ENCODE measurements at places on chromosomes 6 and 20.

GRCh38 chr20:14208956-14209355 is 128.5 kb downstream of the FLRT3 start:
- no peak for DNase-seq

- DNase-seq, result no peak
Measured at GRCh38 chr20:17485017-17485416, 46.2 kb downstream of the BFSP1 start.

- DNase-seq, result peak; percentile 53
Measured at GRCh38 chr6:149233056-149233715, 84.3 kb upstream of the TAB2 start.

- no peak for DNase-seq
Measured at GRCh38 chr6:144811140-144811539, 526.0 kb downstream of the UTRN start.

DNA sequence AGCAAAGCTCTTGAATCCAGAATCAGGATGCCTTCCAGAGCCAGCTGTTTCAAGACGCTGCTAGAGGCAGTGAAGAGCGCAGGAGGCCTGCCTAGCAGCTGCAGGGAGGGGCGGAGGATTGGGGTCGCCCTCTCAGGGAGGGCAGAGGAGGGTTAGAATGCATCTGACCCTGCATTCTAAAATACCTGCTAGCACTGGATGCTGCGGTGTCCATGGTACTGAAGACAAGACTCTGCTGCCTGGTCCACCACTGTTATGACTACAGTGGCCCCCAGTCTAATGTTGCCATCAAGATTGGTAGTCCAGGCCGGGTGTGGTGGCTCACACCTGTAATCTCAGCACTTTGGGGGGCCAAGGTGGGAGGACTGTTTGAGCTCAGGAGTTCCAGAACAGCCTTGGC is 193.7 kb upstream of the PROKR2 start:
- no peak for DNase-seq

GRCh38 chr6:70281923-70282311 is 21.0 kb downstream of the COL9A1 start:
- DNase-seq, result no peak

DNA sequence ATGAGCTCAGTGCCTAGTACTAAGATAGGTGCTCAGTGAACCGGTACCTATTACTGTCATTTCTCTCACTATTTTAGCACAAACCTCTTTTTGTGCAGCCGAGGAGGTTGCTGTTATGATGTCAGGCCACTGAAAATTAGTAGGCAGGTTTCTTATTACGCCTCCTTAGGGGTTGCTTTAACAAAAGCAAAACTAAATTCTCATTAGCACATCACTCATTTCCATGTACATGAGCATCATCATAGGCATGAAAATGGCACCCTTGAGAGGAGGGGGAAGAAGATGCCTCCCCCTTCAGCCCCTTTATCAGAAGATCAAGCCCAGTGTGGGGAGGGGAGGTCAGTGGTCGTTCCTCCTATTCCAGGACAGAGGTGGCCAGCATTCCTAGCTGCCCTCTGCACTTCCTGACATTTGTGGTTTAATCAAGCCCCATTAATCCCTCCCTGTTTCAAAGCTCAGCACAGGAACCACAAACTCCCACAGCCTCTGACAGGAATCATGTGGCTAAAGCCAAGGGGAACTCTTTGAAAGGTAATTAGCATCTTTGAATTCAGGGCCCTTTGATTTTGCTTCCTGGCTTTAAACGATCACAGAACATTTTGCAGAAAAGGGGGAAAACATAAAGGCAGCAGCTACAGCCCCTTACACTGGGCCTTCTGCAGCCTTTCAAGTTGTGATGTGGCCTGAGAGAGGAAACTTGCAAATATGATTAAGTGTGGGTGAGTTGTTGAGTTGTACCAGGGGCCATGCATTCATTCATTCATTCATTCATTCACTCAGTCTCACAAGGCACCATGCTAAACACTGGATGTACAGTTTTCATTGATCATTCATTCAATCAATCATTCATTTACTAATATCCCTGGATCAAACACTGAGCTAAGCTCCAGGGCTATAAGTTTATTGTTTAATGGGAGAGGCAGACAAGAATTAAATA is 31.9 kb upstream of the PSMF1 start:
- no peak for DNase-seq

DNA sequence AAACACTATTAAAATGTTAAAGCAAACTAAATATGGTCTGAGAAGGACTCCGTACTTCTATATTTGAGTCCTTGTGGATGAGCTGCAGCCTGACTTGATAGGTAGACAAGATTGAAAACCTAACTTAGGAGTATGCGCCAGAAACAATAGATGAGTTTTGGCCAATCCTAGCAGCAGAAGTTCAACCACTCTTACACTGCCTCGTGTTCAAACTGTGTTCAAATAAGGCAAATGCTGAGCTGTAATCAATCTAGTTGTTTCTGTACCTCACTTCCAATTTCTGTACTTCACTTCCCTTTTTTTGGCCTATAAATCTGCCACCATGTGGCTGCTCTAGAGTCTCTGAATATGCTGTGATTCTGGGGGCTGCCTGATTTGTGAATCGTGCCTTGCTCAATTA is 13.2 kb upstream of the SERINC1 start:
- DNase-seq, result no peak

GRCh38 chr20:52754366-52754765 is 217.8 kb upstream of the TSHZ2 start:
- no peak for DNase-seq

GRCh38 chr20:36313476-36313875 is 7.3 kb downstream of the DLGAP4 start:
- DNase-seq, result no peak

DNA sequence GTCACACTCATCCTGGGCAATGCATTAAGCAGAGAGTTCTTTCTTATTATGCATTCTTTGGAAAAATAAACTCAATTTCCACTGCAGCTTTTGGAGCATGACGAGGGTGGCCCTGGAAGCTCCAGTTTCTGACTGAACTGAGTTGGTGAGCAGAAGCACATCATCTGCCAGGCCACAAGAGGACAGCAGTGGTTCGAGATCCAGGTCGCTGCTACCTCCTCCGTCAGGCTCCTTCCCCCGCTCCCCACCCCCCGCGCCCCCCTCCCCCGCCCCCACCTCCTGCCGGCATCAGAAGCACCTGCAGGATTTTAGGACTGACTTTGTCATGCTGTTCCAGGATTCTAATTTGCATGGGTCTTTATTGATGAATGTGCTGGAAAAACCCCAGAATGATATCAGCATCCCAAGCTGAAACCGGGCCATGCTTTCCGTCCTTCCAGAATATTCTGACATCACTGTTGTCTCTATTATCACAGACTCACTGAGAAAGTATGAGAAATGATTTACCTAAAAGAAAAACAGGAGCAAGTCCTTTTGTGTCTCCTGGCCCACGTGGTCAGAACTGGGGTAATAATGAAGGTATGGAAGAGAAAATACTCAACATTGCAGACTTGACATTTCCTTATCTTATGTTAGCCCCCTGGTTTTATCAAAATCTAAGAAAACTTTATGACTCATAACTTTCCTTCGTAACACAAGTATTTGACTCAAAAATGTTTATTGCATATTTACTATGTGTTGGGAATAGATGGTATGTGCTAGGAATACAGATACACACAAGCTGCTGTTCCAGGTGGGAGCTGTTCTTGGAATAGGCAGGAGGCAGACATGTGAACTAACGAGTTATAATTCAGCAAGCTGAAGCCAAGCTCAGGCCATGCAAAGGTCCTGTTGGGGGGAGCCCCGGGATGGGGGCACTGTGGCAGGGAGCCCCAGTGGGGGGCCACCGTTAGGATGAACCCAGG is 220.2 kb upstream of the EXOC2 start:
- DNase-seq, result no peak

GRCh38 chr6:115896538-115897129 is 164.1 kb downstream of the FRK start:
- DNase-seq, result peak; percentile 56

GRCh38 chr6:152112491-152113261 is 305.2 kb downstream of the ESR1 start:
- no peak for DNase-seq

GRCh38 chr20:34318609-34319443 is 15.7 kb upstream of the AHCY start:
- DNase-seq, result no peak

GRCh38 chr20:49627329-49627761 is 59.4 kb upstream of the PTGIS start:
- DNase-seq, result no peak

- DNase-seq, result no peak
Measured at GRCh38 chr6:109105681-109106080, 10.4 kb downstream of the CEP57L1 start.

DNA sequence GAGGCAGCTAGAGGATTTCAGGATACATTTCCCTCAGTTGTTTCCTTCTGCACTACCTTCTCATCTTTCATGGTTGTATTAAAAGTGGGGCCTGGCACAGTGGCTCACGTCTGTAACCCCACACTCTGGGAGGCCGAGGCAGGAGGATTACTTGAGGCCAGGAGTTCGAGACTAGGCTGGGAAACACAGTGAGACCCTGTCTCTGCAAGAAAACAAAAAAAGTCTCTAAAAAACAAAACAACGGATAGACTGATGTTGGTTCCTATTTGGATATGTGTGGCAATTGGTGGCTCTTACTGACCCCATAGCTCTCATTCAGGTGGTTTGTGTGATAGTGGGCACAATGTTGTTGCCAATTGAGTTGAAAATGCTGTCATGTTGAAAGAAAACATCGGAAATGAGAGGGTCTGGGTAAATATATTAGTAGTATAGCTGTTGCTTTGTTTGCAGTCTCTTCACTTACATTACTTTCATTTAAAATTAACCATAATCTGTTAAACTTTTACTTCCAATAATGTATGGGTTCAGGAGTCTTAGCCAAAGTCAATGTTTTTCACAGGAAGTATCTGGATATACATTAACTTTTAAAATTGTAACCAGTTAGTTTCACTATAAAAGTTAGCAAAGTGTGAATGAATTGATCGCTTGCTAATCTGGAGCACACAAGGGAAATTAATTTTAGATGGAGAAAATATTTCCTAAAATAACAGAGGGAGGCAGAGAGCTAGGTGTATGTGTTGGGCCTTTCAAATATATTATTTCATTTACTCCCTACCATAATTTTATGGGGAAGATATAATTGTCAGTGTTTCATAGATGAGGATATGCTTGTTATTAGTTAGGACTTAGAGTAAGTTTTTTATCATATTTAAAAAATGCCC is 31.1 kb downstream of the UTRN start:
- no peak for DNase-seq

DNA sequence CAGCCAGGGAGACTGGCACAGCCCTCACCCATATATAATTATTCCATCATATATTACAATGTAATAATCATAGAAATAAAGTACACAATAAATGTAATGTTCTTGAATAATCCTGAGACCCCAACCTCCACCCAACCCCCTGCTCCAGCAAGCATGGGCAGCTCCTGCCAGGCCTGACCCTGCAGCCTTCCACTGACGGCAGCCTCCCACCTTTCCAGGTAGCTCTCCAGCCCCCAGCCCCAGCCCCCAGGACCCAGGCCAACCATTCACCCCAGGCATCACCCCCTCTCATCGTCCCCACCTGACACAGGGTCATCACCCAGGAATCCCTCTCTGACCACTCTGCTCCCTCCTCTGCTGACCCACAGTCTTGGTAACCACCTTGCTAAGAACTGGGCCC is 14.6 kb downstream of the TFEB start:
- no peak for DNase-seq

GRCh38 chr6:31086788-31087440 is 25.5 kb downstream of the C6orf15 start:
- DNase-seq, result no peak

GRCh38 chr6:169557887-169558286 is 143.9 kb downstream of the WDR27 start:
- DNase-seq, result no peak

GRCh38 chr20:25345721-25346120 is 44.9 kb downstream of the ABHD12 start:
- no peak for DNase-seq

DNA sequence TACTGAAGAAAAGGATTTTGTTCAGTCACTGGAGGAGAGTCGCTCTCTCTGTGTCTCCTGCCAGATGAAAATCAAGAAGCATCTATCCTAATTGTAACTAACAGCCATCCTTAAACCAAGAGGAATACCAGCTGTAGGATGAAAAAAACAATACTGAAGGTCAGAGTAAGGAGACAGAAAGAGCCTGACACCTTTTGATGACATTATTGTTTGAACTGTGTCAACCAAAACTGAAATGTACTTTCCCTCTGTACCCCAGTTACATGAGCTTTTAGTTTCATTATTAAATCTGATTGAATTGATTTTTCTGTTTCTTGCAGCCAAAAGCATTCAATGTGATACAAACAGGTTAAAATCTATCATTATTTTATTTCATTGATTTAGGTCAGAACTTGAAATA is 17.2 kb upstream of the BTBD9 start:
- no peak for DNase-seq

GRCh38 chr20:48283470-48284110 is 498.3 kb upstream of the SULF2 start:
- DNase-seq, result peak; percentile 5

DNA sequence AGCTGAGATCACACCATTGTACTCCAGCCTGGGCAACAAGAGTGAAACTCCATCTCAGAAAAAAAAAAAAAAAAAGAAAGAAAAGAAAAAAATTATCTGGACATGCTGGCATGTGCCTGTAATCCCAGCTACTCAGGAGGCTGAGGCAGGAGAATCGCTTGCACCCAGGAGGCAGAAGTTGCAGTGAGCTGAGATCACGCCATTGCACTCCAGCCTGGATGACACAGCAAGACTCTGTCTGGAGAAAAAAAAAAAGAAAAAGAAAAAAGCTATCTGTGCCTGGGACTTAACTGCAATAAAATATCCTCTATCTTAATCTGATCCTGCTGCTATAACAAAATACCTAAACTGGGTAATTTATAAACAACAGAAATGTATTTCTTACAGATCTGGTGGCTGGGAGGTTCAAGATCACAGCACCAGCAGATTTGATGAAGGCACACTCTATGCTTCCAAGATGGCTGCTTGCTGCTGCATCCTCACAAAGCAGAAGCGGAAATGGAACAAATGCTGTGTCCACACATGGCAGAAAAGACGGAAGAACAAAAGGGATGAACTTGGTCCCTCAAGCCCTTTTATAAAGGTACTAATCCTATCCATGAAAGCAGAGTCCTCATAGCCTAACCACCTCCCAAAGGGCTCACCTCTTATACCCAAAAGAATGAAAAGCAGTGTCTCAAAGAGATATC is 273.3 kb upstream of the JARID2 start:
- no peak for DNase-seq

GRCh38 chr6:127608554-127609270 is 31.7 kb downstream of the C6orf58 start:
- DNase-seq, result no peak
